ENCODE measurements at places on chromosomes 1 and 21.

DNA sequence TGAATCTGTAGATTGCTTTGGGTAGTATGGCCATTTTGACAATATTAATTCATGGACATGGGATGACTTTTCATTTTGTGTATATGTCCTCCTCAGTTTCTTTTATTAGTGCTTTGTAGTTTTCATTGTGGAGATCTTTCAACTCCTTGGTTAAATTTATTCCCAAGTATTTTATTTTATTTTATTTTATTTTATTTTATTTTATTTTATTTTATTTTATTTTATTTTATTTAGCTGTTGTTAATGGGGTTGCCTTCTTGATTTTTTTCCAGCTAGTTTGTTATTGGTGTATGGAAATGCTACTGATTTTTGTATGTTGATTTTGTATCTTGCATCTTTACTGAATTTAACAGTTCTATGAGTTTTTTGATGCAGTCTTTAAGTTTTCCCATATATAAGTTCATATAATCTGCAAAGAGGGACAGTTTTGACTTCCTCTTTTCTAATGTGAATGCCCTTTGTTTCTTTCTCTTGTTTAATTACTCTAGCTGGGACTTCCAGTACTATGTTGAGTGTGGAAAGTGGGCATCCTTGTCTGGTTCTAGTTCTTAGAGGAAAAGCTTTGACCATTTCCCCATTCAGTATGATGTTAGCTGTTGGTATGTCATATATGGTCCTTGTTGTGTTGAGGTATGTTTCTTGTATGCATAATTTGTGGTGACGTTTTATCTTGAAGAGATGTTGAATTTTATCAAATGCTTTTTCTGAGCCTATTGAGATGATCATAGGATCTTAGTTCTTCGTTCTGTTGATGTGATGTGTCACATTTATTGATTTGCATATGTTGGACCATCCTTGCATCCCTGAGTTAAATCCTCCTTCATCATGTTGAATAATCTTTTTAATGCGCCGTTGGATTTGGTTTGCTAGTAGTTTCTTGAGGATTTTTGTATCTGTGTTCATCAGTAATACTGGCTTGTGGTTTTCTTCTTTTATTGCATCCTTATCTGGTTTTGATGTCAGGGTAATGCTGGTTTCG, 14.3 kb downstream of the CEPT1 start:
- no peak for DNase-seq

- no peak for DNase-seq
Measured at GRCh38 chr1:214634267-214634666, 31.3 kb downstream of the CENPF start.

DNA sequence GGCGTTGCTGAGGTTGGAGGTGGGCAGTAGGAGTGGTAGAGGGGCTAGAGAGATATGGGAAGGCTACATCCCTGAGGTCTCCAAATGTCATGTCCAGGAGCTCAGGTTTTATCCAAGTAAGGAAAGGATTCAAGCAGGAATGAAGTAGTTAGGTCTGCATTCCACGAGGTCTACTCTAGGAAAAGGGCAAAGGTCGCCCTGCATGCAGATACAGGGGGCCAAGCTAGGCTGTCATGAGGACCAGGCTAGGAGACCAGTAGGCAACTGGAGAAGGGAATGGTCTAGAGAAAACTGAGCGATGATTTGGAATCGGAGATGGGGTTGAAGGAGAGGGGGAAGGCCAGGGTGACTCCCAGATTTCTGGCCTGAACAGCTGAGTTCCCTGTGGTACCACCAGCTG, 48.7 kb downstream of the IRF2BP2 start:
- DNase-seq, result no peak

GRCh38 chr1:62962014-62962812, 178.3 kb downstream of the ATG4C start:
- no peak for DNase-seq

DNA sequence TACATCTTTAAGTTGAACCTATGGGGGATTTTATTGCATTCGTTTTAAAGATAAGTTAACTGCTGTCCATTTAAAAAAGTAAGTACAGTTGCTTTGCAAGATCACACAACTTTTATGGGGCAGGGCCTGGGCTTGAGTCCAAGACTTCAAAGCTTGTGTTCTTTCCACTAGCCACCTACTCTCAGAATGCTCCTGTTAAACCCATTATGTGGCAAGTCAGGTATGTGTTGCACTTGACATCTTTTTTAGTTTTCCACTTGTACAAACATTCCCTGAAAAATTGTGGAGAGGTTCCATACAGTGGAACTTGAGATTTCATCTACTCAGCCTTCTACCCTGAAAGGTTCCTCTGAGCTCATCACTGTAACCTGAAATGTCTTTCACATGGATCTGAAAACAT, 235.5 kb upstream of the SGIP1 start:
- no peak for DNase-seq

- DNase-seq, result peak; percentile 53
Measured at GRCh38 chr1:12143631-12144155, 23.1 kb upstream of the TNFRSF1B start.

GRCh38 chr1:204915861-204916495, 45.3 kb downstream of the NFASC start:
- DNase-seq, result no peak

- DNase-seq, result no peak
Measured at GRCh38 chr1:193448682-193449461, 262.5 kb upstream of the B3GALT2 start.

DNA sequence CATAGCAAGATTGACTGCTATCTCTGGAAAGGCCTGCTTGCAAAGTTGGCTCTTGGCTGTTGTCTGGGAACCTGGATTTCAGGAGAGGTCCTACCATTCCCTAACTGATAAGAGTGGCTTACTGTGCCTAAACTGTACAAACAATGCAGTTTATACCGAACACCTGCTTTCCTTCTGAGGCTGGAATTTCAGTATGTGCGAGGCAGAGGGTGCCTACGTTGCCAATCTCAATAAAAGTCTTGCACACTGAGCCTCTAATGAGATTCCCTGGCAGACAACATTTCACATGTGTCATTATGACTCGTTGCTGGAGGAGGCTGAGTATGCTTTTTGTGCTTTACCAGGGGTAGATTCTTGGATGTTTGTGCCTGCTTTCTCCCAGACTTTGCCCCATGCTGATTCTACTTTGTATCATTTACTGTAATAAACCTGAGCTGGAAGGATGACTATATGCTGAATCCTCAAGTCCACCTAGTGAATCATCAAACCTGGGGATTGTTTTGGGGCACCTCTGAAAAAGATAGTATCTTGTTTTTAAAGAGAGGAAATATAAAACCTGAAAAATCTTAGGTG, 58.9 kb upstream of the GNG4 start:
- no peak for DNase-seq

GRCh38 chr1:100239961-100240360, 9.7 kb downstream of the DBT start:
- no peak for DNase-seq

DNA sequence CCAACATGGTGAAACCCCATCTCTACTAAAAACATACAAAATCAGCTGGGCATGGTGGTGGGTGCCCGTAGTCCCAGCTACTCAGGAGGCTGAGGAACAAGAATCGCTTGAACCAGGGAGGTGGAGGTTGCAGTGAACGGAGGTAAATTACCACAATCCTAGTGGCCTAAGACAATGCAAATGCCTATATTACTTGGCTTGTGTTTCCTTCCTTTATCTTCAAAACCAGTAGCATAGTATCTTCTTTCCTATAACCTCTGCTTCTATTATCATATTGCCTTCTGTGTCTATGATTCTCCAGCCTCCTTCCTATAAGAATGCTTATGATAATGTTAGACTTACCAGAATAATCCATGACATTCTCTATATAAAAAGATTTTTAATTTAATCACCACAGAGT, 156.2 kb upstream of the RGS18 start:
- DNase-seq, result no peak

DNA sequence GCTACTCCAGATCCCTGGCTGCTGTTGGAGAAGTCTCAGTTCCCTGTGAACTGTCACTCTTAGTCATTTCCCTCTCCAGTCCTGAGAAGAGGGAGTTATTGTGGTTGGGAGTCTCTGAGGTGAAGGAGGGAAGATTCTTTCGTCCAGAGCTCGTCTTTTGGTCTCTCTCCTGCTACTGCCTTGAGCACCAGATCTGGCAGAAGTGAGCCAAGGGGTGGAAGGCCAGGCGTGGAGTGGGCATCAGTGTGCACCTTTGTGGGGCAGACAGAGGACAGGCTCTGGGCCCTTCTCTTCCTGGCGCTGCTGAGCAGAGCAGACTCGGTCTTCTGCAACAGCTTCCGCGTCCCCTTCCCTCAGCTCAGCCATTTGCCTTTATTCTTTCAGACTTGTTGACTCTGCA, 19.1 kb downstream of the CLCN6 start:
- DNase-seq, result no peak

DNA sequence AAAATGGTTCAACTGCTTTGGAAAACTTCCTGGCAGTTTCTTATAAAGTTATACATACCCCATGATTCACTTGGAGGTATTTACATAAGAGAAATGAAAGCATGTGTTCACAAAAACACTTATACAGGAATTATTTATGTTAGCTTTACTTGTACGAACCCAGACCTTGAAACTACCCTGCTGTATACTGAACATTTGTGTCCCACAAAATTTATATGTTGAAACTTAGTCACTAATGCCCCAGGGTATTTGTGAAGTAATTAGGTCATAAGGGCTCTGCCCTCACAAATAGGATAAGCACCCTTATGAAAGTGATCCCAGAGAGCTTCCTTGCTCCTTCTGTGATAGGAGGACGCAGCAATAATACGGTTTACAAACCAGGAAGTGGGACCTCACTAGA, 42.7 kb upstream of the B3GALT2 start:
- DNase-seq, result no peak

- no peak for DNase-seq
Measured at GRCh38 chr1:145922266-145922665, 3.7 kb upstream of the PEX11B start.

GRCh38 chr21:33036430-33037162, 10.9 kb downstream of the OLIG2 start:
- DNase-seq, result peak; percentile 59

GRCh38 chr1:4854367-4854766, 200.0 kb downstream of the AJAP1 start:
- DNase-seq, result no peak

DNA sequence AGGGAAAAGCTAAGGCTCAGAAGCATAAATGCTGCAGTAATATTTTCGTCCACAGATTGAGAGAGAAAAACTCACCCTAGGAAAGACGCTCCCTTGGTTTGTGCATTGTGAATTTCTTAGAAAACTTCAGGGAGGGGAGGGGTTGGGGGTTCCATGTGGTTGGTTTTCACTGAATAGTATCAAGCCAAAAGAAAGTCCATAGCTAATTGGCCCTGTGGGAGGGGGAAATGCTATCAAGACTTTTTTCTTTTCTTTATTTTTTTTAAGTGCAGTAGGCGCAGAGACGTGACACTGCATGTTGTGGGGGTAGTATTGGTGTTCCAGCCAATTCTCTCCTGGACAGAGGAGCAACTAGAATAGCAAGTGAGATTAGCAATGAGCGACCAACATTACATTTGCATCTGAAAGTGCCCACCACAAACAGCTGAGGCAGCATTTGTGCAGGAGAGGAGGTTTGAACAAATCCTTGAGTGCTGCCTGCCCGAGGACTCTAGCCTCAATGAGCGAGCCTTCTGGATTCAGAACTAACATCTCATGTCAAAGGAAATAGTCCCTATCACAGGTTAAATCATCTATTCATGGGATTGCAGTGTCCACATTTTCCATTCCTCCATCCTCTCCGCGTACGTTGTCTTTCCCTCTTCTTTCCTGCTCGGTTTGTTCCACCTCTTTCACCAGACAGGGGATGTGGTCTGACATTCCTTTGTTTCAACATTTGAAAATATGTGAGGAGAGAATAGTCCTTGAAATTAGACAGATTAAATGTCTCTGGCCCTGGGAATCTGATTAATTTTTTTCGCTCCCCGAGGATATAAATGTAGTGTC, 118.0 kb upstream of the MARK1 start:
- DNase-seq, result no peak

DNA sequence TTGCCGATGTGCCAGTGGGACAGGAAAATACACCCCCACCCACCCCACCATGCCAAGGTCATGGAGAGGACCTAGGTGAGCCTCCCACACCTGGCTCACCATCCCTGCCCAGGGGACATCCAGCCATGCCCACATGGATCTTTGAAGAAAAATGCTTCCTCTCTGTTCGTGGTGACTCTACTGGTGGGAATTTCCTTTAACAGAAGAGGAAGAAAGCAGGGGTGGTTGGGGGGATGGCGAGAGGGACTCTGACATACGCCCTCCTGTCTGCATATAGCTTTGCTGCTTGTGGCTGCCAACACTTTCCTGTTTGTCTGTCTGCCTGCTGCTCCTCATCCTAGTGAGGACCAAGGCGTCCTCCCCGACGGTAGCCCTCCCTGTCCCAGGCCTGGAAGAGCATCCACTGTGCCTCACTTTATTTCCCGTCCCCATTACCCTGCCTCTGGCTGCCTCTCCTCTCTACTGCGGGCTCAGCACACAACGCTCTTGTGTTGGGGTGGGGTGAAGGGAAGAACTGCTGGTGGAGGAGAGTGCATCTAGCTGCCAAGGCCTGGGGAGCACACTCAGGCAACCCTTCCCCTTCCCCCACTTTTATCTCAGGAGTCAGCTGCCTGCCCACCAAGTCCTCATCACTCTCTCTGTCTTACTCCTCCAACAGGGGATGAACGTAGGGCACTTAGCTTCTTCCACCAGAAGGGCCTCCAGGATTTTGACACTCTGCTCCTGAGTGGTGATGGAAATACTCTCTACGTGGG, 2.5 kb downstream of the SEMA4A start:
- DNase-seq, result no peak

- no peak for DNase-seq
Measured at GRCh38 chr1:36175137-36176095, 19.5 kb downstream of the MAP7D1 start.

GRCh38 chr1:65480684-65481405, 60.4 kb downstream of the LEPR start:
- DNase-seq, result no peak

DNA sequence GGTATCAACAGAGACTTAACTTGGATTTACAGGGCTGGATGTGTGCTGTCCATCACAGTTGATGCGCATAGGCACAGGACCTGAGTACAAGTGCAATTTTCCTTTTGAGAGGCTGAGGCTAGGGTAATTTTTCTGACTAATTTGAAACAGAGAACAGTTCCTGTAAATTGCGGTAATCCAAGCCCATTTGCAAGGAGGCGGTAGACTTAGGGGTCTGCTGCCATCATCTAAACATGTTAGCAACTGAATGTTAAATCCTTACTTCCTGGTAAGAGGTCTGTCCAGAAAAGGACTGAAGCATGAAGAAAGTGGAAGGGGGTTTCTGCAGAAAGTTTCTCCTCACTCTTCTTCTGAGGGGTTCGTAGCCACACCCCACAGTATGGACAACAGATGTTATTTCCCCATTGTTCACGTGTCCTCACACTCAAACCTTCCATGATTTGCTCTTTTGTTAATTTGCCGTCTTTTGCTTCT, 23.7 kb upstream of the C1orf198 start:
- no peak for DNase-seq

GRCh38 chr1:201888282-201889089, at the start of gene SHISA4:
SHISA4 (plus strand) TSS chr1:201888898; CDS start chr1:201888995, 97 bp downstream.
- no peak for DNase-seq

GRCh38 chr1:39575191-39576015, 1.2 kb downstream of the PABPC4 start:
- DNase-seq, result peak; percentile 54
